ENCODE measurements at places on chromosomes 5 and 9.

DNA sequence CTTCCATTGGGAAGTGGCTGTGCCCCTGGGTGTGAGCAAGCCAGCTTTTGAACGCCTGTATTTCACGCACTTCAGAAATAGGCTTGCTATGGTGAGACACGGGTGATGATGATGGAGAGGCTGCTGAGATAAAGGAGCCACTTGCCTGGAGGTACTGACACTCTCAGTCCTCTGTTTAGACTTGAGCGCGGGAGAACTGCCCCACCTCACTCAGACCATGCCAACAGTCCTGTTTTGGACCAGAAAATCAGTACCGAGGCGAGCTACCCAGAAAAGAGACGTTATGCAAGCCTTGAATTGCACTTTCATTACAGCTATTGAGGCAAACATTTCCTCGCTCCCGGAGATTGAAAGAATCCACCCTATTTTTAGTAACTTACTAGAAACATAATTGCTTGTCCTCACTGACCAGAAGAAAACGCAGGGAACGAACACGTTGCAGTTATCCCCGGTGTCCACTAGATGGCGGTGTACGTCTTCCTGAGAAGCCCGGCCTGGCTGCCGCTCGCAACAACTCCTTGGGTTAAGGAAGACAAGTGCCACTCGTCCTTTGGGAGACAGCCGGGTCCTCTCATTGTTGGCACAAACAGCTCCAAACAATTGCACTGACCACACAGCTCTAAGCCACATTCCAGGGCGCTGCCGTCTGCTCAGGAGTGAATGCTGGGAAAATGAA, 142.4 kb downstream of the PSAT1 start:
- peak; percentile 90 for DNase-seq

DNA sequence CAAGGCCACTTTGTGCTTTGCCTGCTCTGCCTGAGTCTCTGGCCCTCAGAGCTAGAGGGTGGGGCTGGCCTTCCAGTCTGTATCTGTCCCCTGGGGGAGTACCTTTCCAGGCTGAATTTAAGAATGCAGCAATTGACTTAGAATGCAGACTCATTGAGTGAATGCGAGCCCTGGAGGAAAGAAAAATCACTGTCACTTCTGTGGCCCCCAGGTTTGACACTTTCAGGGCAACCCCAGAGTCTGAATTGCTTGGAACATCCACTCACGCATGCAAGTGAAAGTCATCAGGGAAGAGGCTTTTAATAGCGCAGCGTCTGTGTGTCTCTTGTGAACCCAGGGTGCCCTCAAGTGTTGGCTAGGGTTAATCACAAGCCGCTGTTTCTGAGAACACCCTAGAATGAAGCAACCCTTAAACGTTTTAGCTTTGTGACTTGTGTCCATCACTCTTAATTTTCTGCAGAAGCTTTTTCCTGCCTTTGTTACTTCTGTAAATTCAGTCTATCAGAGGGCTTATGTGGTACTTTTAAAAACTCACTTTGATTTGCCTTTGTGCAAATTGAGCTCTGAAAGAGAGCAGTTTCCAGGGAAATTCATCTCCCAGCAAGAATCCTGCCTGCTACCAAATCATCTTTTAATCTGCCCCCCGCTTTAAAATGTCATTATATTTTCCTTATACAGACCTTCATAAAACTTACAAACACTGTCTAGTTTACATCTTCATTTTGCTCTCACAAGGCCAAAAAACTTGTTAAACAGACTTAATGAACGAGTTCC, 146.8 kb upstream of the IQGAP2 start:
- DNase-seq, result peak; percentile 85

GRCh38 chr5:112036206-112036605, 279.2 kb upstream of the NREP start:
- DNase-seq, result no peak

GRCh38 chr9:15505921-15506320, 4.8 kb downstream of the PSIP1 start:
- DNase-seq, result no peak

DNA sequence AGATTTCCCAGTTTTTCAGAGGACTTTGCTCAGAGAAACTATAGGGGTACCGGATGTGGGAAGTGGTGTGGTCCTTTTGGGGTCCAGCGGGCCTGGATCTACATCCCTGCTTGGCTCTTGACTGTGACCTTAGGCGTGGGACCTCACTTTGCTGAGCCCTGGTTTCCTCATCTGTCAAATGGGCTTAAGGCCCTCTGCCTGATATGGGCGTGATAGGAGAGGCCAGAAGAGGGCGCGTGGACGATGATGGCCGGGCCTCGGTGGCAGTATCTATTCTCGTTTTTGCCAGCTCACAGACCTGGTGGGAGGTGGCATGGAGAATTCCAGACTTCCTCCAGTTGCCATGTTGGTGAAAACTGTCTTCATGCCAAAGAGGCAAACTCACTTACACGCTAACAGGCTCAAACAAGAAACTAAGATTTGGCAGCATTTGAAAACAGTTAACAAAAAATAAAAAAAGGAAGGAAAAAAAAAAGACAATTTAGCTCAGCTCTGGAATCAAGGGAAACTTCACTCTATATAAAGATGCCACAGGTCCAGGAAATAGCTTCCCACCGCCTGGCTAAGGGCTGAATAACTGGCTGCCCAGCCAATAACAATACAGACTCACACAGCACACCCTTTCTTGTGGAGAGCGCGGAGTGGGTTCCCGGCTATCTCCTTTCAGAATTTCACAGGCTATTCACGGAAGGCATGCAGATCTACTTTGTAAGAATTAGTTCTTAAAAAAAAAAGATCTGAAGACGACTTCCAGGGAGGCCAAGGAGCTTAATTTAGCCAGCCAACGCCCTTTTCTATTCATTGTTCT, 1.7 kb downstream of the SH3PXD2B start:
- DNase-seq, result peak; percentile 34

- no peak for DNase-seq
Observed at GRCh38 chr9:71333321-71333720, 211.9 kb upstream of the TRPM3 start.

DNA sequence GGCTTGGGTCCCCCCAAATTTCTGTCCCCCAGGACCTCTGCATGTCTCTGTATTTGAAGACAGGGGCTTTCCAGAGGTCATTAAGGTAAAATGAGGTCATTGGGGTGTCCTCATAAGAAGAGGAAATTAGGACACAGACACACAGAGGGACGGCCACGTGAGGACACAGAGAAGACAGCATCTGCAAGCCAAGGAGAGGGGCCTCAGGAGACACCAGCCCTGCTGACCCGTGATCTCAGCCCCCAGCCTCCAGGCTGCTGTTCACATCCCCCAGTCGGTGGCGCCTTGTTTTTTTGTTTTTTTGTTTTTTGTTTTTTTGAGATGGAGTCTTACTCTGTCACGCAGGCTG, 1.2 kb upstream of the CCDC183 start:
- DNase-seq, result no peak

DNA sequence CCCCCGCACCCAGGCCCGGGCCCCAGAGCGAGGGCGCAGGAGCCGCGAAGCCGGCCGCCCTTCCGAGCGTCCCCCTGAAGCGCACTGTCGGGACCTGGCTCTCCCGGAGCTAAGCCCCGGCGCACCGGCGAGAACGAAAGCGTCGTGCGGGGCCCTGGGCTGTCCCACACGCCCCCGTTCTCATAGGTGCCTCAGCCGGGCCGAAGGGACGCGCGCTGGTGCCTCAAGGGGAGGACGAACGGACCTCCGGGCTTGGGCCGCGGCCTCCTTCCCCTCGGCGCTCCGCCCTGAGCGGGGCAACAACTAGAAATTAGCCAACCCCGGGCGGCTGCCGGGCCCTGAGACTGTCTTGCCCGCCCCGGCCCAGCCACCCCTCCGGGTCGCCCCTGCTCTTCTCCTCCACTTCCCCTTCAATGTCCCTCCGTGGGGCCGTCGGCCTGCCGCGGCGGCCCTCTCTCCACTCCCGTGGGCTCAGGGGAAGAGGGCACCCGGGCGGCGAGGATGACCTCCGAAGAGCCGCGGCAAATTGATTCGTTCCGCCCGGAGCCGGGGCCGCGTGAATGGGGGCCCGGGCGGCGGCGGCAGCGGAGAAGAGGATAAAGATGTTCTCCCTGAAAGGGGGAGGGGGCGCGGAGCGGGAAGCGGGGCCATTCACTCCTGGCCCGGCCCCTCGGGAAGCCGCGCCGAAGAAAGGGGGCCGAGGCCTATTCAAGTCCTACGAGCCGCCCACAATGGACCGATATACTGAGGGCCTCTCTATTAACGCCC, 3.5 kb upstream of the PRDM12 start:
- no peak for DNase-seq

DNA sequence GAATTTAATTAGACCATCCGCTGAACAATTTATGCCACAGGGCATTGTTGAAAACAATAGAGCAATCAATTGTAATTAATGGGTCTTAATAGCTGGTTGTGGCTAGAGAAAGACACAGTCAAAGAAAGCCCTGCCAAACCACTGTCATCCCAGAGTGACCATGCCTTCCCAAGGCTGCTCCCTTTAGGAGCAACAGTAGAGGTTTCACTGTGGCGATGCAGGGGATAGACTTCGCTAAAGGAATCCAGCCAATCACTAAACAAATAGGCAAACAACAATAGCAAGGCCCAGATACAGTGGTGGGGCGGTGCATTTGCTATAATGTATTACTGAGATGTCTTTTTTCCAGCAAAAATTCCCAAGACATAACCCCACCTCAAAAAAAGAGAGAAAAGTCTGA, 87.8 kb upstream of the SLC27A6 start:
- no peak for DNase-seq

DNA sequence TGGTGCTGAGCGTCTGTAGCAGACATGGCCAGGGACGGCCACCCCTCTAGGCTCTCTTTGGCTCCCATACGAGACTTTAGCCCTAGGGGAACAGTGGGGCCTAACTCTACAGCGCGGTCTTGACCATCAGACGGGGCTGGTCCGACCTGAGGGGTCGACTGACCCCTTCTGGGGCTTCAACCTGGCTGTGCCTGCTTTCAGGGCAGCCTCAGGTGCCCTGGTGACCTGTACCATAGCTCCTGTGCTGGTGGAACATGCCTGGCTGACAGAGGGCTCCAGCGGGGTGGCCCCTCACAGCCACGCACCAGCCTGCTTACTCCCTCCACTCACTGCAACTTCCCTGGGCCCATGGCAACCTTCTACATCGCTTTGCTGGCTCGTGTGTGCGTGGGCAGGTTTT, 423.4 kb upstream of the SEMA6A start:
- DNase-seq, result no peak

DNA sequence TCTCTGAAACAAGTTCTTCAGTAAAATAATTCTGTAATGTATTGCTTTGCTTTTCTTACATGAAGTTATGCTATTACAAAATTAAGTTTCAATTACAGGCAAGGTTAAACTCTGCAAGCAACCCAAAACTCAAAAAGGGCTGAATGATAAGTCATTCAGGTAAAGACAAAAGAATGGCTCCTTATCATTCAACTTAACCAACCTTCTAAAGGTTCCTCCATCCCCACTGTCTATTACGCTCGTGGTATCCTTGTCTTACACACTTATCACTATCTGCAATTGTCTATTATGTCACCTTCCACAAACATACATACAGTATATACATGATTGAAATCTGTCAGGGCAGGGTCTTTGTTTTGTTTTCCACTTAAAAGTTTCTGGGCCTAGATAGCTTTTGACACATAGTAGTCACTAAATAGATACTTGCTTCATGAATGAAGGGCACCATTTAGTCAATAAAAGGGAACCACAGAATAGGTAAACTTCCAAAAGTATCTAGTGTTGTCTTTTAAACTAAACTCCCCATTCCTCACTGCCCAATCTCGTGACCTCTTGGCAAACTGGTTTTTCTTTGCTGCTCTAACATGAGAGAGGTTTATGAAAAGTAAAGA, 6.9 kb downstream of the RPL37 start:
- no peak for DNase-seq

- DNase-seq, result peak; percentile 22
Observed at GRCh38 chr5:140148508-140148907, 22.8 kb downstream of the IGIP start.

GRCh38 chr5:171648279-171649074, 137.1 kb upstream of the SMIM23 start:
- no peak for DNase-seq

DNA sequence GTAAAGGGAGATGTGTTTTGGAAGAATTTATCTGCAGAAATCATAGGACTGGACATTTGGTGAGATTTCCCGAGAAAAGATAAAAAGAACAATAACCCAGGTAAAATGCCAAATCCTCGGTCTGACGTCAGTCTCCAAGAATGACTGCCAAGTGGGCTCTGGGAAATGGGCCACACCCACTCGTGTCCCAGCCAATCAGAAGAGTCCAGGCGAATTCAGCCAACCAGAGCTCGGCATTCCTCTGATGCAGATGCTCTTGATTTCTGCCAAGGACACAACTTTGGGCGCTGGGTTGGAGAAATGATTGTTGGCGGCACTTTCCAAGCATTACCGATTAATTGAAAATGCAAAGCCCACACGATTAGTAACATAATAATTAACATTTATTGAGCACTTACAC, 73.3 kb downstream of the FGF18 start:
- no peak for DNase-seq

GRCh38 chr5:59055745-59056448, 473.0 kb downstream of the RAB3C start:
- DNase-seq, result no peak

GRCh38 chr9:27351438-27351837, 54.5 kb upstream of the EQTN start:
- peak; percentile 69 for DNase-seq

DNA sequence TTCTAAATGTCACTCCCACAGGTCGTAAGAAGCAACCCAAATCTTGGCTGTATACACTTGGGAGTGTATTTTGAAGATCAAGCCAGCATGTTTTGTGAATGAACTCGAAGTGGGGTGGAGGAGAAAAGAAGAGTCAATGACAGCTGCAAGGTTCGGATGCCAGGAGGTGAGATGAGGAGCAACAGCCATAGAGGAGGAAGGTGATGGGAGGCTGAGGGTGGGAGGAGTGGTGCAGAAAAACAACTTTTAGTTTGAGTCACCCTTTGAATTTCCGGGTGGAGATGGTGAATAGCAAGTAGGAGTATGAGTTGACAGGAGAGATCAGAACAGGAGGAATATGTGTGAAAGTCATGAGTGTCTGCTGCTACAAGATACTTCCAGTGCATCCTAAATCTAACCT, 153.6 kb downstream of the DIRAS2 start:
- DNase-seq, result no peak

- DNase-seq, result no peak
Observed at GRCh38 chr5:144374637-144375036, 204.0 kb downstream of the KCTD16 start.

- DNase-seq, result peak; percentile 80
Observed at GRCh38 chr5:80967500-80968181, 7.5 kb downstream of the RASGRF2 start.

- peak; percentile 90 for DNase-seq
Observed at GRCh38 chr5:99032234-99033013, 103.6 kb upstream of the CHD1 start.

DNA sequence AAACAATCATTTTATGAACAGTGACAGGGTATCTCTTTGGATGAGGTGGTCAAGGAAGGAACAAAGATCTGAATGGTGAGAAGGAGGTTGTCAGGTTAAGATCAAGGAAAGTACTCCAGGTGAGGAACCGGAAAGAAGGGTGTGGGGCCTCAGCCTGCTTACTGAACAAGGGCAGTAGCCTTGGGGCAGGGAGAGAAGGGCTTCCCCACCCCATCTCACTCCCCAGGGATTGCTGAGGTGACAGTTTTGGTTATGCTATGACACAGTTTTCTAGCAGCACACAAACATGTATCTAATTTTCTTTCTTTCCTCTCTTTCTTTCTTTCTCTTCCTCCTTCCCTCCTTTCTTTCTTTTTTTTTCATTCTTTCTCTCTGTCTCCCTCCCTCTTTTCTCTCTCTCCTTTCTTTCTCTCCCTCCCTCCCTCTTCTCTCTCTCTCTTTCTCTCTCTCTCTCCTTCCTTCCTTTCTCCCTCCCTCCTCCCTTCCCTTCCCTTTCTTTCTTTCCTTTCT, 4.1 kb upstream of the HDHD3 start:
- no peak for DNase-seq
